HT1080 (cell line): ENCODE measurements at places on chromosomes 3 and 15. TPM values are rescaled to one million over a fixed set of nuclear protein-coding genes. Genes with fewer than 3 reads are reported as not detected.

MAP2K5 gene
- total RNA-seq, result 3.8 and 6.4 TPM in 2 replicates

TLR9 gene
- not detected in 2 replicates for total RNA-seq

- peak; percentile 90 for DNase-seq
These were observed 1024.4 kb upstream of the CADM2 start for GRCh38 chr3:83934192-83935021.

GOLIM4 gene
- 65.0 and 71.6 TPM in 2 replicates for total RNA-seq

GRCh38 chr15:72474466-72474911 is 359 bp downstream of the ARIH1 start:
- DNase-seq, result peak; percentile 3

GUCA1C gene
- total RNA-seq, result not detected in 2 replicates

FBLN2 gene
- total RNA-seq, result 0.03 and 0.05 TPM in 2 replicates

REC114 gene
- total RNA-seq, result 0.13 TPM in 1 of 2 replicates, not detected in the other
